ENCODE measurements at places on chromosomes 5 and 9.

DNA sequence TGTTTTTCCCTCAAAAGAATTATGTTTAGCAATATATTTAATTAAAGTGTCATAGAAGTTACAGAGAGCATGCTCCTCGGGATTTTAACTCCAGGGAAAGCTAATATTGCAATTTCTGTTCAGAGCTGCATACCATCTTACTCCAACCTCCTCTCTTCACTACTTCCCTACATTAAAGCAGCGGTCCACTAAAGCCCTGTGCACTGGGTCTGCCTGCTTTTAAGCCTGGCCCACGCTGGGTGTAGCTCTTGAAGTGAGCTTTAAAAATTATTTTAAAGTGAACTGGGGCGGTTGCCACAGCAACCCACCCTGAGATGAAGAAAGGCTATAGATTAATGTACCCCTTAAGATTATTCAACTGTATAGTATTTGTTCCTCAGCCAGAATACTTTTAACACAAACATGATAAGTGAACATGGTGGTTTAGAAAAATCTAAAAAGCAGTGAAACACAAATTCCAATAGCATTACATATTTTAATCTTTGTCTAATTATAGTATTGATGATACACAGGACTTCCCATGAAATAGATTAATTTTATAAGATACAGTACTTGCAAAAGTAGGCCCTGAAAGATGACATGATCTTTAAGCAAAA, 3.9 kb upstream of the MEF2C start:
- H3K27me3 ChIP-seq: no peaks in the 10 kb centered on the region
- no peak for DNase-seq
- peak overlapping the region; percentile 57 for H3K27ac ChIP-seq

DNA sequence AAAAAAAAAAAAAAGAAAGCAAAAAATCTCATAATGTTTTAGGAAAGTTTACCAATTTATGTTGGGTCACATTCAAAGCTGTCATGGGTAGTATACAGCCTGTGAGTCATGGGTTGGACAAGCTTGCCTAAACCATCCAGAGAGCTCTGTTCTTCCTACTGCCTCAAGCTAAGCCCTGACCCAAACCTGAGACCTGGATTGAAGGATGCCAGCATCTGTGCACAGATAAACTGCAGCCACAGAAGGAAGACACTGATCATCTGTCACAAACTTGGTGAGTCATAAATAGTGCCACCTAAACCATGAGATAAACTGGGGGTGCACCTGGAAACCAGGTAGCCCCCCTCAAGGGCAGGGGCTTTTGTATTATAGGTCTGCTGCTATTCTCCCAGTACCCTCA, 31.0 kb downstream of the CSF2 start:
- H3K27me3 ChIP-seq: no peaks in the 10 kb centered on the region
- no peak overlapping the region for H3K27ac ChIP-seq
- no peak for DNase-seq
- H3K4me1 ChIP-seq: no peaks in the 10 kb centered on the region
- H3K36me3 ChIP-seq: no peaks in the 10 kb centered on the region

GRCh38 chr9:121333950-121334773, 35.9 kb downstream of the STOM start:
- H3K27me3 ChIP-seq: no peaks in the 10 kb centered on the region
- no peaks in the 10 kb centered on the region for H3K36me3 ChIP-seq
- no peak for DNase-seq
- no peak overlapping the region for H3K27ac ChIP-seq
- no peak overlapping the region for H3K4me3 ChIP-seq

- H3K27ac ChIP-seq: no peak overlapping the region
- no peaks in the 10 kb centered on the region for H3K36me3 ChIP-seq
- H3K27me3 ChIP-seq: no peaks in the 10 kb centered on the region
- no peak overlapping the region for H3K4me3 ChIP-seq
- no peak for DNase-seq
These were observed 132.7 kb downstream of the GNAQ start for GRCh38 chr9:77898864-77899263.

GRCh38 chr5:8394965-8395364, 526.0 kb downstream of the MTRR start:
- no peak for DNase-seq
- H3K36me3 ChIP-seq: no peaks in the 10 kb centered on the region
- H3K27me3 ChIP-seq: no peaks in the 10 kb centered on the region
- H3K4me3 ChIP-seq: no peak overlapping the region
- no peak overlapping the region for H3K27ac ChIP-seq
- no peaks in the 10 kb centered on the region for H3K4me1 ChIP-seq

- no peak overlapping the region for H3K4me3 ChIP-seq
- H3K27ac ChIP-seq: no peak overlapping the region
- no peaks in the 10 kb centered on the region for H3K27me3 ChIP-seq
- no peaks in the 10 kb centered on the region for H3K4me1 ChIP-seq
These were observed 55.3 kb downstream of the TRPC7 start for GRCh38 chr5:136309932-136310598.

- no peaks in the 10 kb centered on the region for H3K27me3 ChIP-seq
- no peak for DNase-seq
- no peaks in the 10 kb centered on the region for H3K4me1 ChIP-seq
- no peaks in the 10 kb centered on the region for H3K36me3 ChIP-seq
These were observed 75.1 kb downstream of the PSAT1 start for GRCh38 chr9:78371981-78372380.

DNA sequence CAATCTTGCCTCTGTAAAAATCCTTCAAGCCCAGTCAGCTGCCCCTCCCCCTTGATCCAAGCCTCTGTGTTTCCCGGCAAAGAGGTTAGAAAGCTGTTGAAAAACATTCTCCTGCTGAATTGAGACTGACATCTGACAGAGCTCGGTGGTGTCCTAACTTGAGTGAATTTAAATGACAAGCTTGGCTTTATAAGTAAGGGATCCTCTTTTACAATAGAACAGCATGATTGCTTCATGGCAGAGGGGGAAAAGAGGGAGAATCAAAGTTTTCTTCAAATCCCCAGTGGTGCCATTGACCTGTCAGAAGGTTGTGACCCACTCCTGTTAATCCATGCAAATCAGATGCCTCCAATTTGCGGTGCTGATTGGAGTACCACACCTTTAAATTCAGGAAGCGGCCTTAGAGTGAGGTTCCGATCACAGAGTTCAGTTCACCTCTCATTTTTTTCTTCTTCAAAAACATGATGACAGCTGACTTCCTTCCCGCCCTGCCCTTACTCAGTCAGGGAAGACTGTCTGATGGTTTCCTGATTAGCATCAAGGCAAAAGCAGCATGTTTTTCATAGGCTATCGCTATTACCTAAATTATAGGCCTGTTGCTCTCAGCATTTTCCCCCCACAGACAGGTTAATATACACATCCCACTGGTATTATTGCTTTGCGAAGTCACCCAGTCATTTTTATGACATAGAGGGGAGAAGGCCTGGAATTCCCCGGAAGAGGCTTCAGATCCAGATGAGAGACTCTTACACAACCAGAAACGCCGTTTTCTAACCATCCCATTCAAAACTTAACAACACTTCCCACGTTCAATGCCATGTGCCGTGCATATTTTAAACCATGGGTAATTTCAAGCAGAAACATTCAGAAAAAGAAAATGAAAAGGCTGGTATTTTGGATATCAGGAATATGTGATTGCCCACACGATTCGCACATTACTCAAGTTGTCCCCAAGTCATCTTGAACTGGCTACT, 141.4 kb downstream of the EBF1 start:
- H3K4me1 ChIP-seq: no peaks in the 10 kb centered on the region
- peak overlapping the region; percentile 2 for H3K27ac ChIP-seq
- DNase-seq: no peak

DNA sequence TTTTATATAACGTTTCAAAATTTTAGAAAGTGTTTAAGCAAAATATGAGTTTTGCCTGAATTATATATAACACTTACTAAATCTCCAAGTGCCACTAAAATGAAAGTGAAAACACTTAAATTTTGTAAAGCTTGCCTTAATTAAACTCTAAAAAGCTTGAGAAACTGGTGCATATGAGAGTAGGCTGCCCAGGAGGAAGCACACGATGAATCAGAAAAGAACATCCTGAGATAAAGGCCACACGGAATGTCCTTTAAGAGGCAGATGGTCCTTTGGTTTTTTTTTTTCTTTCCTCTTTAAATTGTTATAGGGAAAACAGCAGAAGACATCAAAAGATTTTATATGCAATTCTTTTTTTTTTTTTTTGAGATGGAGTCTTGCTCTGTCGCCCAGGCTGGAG, 60.3 kb downstream of the HABP4 start:
- no peak overlapping the region for H3K27ac ChIP-seq
- no peaks in the 10 kb centered on the region for H3K27me3 ChIP-seq
- no peak for DNase-seq

DNA sequence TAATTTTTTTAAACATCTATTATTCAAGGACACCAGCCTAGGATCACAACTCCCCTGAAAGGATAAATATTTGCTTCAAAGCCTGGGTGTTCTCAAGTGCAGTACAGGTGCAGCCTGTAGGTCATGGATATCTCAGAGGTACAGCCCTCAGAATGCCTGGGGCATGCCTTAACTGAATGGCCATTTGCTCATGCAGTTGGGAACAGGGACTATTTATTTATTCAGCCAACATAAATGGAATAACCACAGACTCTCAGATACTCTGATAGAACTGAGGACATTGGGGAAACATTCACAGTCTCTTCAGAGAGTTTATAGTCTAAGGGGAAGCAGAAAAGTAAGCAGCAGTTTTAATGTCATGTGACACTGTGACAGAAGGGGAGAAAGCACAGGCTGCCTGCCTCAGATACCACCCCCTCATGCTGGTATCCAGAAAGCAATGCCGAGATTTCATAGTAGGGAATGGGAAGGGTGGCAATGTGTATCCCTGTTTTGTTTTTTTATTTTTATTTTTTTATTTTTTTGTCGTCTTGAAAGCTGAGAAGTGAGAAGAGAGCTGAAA, 112.6 kb downstream of the MACIR start:
- no peak overlapping the region for H3K4me3 ChIP-seq
- H3K36me3 ChIP-seq: no peaks in the 10 kb centered on the region
- H3K4me1 ChIP-seq: peaks cover 9% of the 10 kb centered on the region
- no peaks in the 10 kb centered on the region for H3K27me3 ChIP-seq
- DNase-seq: no peak

GRCh38 chr5:132451387-132451786, 39.2 kb downstream of the IRF1 start:
- peaks cover 13% of the 10 kb centered on the region for H3K4me1 ChIP-seq
- H3K27me3 ChIP-seq: no peaks in the 10 kb centered on the region
- H3K4me3 ChIP-seq: no peak overlapping the region
- peaks cover 17% of the 10 kb centered on the region for H3K36me3 ChIP-seq
- no peak overlapping the region for H3K27ac ChIP-seq

- no peak for DNase-seq
- no peak overlapping the region for H3K27ac ChIP-seq
- H3K36me3 ChIP-seq: no peaks in the 10 kb centered on the region
- H3K4me3 ChIP-seq: no peak overlapping the region
- no peaks in the 10 kb centered on the region for H3K27me3 ChIP-seq
- H3K4me1 ChIP-seq: no peaks in the 10 kb centered on the region
These were observed 179.0 kb downstream of the FANCC start for GRCh38 chr9:95138474-95138873.

- H3K27ac ChIP-seq: no peak overlapping the region
- H3K27me3 ChIP-seq: no peaks in the 10 kb centered on the region
These were observed 147.6 kb downstream of the ROR2 start for GRCh38 chr9:91802391-91802790.

GRCh38 chr9:136787690-136788400, 3.3 kb upstream of the TMEM141 start:
- no peak overlapping the region for H3K4me3 ChIP-seq
- peak; percentile 74 for DNase-seq
- no peaks in the 10 kb centered on the region for H3K36me3 ChIP-seq
- no peaks in the 10 kb centered on the region for H3K27me3 ChIP-seq

GRCh38 chr5:149117970-149118369, 23.3 kb upstream of the ABLIM3 start:
- no peak overlapping the region for H3K4me3 ChIP-seq
- no peak for DNase-seq
- no peaks in the 10 kb centered on the region for H3K4me1 ChIP-seq
- H3K27ac ChIP-seq: no peak overlapping the region
- no peaks in the 10 kb centered on the region for H3K36me3 ChIP-seq
- no peaks in the 10 kb centered on the region for H3K27me3 ChIP-seq

DNA sequence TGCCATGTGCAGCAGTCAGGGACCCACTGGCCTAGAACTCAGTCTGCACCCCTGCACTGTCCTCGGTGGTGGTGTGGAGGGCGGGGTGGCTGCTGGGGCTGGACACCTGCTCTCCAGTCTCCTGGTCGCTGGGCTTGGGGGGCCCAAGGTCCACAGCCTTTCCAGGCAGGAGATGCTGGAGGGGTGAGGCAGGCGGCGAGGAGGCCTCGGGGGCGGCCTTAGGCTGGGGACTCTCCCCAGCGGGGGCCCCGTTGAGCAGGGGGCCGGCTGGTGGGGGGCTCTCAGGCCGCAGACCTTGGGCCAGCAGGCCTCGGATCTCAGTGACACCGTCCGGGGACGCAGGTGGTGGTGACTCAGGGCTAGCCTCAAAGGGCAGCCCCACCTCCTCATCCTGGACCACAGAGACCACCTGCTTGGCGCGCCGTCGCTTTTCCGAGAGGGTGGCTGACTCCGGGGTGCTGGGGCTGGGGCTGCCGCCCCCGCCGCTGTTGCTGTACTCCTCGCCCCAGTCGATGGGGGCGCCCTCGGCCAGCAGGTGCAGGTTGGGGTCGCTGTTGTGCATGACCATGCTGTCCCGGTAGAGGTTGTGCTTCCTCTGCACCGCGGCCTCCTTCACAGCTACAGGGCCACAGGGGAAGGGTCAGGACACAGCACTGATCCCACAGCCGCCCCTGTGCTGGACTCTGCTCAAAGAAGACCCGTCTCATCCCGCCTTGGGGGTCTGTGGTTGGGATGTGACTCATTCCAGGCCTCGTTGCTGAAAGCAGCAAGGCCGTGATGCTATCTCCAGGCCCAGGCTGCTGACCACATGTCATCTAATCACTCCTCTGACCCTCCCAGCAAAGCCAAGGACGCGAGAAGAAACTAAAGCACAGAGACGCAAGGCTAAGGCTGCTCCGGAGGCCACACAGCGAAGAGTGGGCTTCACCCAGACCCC, 55.8 kb downstream of the LRSAM1 start:
- H3K27me3 ChIP-seq: no peaks in the 10 kb centered on the region
- H3K27ac ChIP-seq: no peak overlapping the region
- peaks cover 14% of the 10 kb centered on the region for H3K4me1 ChIP-seq
- no peaks in the 10 kb centered on the region for H3K36me3 ChIP-seq

DNA sequence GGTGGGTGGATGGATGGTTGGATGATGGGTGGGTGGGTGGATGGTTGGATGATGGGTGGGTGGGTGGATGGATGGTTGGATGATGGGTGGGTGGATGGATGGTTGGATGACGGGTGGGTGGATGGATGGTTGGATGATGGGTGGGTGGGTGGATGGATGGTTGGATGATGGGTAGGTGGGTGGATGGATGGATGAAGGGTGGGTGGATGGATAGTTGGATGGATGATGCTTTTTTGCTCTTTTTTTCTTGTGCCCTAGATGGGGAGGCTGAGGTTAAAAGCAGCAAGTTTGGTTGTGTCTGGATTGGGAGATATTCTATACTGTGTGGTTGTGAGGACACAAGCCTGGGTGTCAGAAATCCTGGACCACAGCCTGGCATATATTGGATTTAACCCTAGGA, 5.4 kb downstream of the LCN12 start:
- no peaks in the 10 kb centered on the region for H3K4me1 ChIP-seq
- no peak overlapping the region for H3K27ac ChIP-seq
- no peak overlapping the region for H3K4me3 ChIP-seq
- H3K36me3 ChIP-seq: no peaks in the 10 kb centered on the region
- DNase-seq: no peak

All from Peyer's patch (tissue), 4 donors.